ENCODE measurements at places on chromosomes 2 and 18.

GRCh38 chr2:237026981-237027711 lies 58.5 kb upstream of the COPS8 start:
- DNase-seq, result no peak

- no peak for DNase-seq
Measured at GRCh38 chr2:238379096-238379810, 47.5 kb upstream of the ASB1 start.

DNA sequence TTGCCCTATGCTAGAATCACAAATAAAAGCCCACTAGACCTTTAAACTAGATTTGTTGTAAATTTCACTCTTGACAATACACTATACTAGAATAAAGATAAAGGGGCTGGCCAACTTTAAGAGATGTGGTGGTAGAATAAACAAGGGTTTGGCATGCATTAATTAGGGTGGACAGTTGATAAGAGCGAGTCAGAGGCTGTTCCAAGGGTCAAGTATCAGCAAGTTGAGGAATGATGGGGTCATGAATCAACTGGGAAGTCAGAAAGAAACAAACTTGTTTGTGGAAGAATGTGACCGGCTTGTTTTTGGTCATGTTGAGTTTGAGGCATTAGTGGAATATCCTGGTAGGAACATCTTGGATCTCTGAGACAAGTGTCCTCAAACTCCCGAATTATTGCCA lies 398.3 kb upstream of the TNP1 start:
- no peak for DNase-seq

GRCh38 chr2:23545396-23545795 lies 160.4 kb downstream of the KLHL29 start:
- DNase-seq, result no peak

DNA sequence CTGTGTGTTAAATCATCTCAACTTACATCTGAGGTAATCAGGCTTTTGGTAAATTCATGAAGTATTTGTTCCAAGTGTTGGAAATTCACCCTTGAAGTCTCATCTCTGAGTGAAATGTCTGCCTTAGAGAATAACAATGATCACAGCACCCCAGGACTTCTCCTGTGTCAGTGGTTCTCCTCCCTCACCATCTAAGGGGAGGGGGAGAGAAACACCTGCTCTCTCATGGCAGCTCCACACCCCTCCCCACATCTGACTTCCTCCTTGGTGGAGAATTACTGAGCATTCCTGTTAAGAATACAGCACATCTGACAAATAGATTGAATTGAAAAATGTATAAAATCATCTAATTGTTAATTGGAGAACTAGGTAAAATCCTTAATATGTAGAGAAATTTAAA lies 532.1 kb downstream of the RNF144A start:
- DNase-seq, result no peak

GRCh38 chr2:206558492-206558891 lies 83.8 kb upstream of the FAM237A start:
- no peak for DNase-seq

DNA sequence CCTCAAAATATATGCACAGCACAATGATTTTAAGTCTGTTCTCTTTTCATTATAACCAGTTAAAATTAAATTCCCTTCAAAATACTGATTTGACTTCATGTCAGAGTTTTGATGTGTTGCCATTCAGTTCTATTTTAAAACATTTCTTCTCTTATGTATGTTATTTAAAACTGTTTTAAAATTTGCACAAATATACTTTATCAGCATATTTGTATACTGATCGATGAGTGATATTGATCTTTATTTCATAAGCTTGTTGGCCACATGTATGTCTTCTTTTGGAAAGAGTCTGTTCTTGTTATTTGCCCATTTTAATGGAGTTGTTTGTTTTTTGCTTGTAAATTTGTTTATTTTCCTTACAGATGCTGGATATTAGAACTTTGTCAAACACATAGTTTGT lies 496.3 kb upstream of the VWC2L start:
- no peak for DNase-seq

GRCh38 chr2:227813562-227814353 lies at the start of gene CCL20:
Gene CCL20 (plus strand): TSS chr2:227813842. CDS start chr2:227813912, 70 bp downstream.
- DNase-seq, result no peak

DNA sequence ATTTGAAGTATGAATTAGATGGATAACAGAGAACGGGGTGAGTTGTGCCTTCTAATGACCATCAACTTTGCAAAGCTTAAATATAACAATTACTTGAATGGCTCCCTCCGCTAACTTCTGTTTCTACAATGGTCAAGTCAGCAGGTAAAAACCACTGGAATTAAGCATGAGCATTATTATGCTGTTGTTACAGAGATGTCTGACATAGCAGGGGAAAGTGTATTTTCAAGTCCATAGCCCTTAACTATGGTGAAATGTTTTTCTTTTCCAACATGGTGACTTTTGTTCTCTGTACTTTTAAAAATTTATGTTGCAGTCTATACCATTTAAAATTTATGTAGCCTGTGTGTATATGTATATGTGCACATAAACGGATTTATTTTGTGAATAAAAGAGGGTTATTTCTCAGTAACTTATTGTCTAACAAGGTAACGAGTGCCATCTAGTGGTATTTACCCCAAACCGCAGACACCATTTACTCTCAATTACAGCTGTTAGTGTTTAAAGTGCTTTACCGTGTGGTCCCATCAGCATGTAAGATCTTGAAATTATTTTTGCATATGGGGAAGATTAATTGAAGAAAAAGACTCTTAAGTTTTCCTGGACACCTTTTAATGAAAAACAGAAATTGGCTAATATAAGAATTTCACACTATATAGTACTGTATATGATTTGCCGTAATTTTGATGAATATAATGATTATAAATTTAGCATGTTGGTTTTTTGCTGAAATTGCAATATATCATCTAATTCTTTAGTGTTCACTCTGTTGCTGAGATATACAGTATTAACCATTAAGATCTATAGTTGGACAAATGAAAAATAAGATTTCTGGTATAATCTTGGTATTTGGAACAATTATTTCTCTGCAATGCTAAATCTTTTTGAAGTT lies 78.2 kb downstream of the UBE2E3 start:
- DNase-seq, result peak; percentile 17

- no peak for DNase-seq
Measured at GRCh38 chr2:101300836-101301235, 7.7 kb downstream of the RNF149 start.

GRCh38 chr2:236047886-236048540 lies 120.2 kb downstream of the GBX2 start:
- DNase-seq, result no peak

DNA sequence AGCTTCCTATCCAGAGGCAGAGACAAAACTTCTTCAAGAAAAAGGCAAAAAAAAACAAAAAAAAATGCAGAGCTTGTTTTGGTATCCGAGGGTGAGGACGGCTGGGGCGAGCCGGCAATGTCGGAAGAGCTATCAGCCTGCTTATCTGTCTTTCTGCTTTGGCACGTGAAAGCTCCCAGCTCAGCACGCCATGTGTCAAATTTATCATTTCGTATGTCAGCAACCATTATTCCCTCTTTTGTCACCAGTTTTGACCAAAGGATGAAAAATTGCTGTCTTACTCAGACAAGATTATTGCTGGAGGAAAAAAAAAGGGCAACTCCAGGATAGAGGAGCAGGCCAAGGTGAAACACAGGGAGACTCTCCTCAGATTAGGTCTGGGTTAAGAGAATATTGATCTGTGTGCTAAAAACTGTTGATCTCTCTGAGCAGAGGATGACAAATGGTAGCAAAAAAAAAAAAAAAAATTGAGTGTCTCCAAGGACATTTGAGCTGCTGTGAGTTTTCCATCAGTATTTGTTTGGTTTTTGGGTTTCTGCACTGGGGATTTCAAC lies 532.0 kb upstream of the POU3F3 start:
- no peak for DNase-seq

DNA sequence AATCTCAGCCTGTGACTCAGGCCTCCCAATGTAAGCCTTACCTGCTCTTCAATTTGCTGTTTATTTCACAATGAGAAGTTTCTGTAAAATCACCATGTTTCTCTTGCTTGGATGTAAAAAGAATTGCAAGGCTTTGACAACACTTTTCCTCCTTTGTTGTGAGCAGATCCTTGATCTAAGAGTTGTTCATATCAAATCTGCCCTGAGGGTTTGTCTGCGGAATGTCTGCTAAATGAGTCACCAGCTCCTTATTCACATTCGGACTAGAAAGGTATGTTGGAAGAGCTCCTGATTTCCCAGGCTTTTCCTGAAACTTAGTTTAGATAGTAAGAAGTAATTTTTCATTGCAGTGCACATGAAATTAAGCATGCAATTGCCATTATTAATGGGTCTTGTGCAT lies 268.2 kb upstream of the TCF4 start:
- DNase-seq, result no peak

DNA sequence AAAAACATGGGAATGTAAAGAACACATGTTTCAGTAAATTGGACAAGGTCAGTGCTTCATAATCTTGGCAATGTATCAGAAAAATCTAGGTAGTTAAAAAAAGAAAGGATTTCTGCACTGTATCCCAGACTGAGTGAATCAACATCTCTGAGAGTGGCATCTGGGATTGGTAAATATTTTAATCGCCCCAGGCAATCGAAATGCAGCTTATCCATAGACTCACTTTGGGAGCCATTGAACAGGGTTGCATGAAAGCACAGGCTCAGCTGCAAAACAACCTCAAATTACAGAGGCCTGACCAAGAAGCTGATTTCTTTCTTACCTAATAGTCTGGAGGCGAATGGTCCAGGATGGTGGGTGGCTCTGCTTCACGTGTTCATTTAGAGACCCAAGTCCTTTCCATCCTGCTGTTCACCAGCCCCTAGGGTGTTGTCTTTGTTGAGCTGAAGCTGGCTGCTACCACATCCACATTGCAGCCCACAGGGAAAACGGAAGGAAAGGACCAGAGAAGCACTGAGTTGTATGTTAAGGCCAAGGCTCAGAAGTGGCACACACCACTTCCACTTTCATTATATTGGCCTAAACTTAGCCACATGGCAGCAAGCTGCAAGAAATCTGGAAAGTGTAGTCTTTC lies 59.0 kb downstream of the MOGAT1 start:
- no peak for DNase-seq
